Sciatic nerve (tissue), 2 donors: ENCODE measurements at places on chromosomes 3 and 15.

- DNase-seq, result no peak
Observed at GRCh38 chr3:29152379-29152778, 128.5 kb upstream of the RBMS3 start.

DNA sequence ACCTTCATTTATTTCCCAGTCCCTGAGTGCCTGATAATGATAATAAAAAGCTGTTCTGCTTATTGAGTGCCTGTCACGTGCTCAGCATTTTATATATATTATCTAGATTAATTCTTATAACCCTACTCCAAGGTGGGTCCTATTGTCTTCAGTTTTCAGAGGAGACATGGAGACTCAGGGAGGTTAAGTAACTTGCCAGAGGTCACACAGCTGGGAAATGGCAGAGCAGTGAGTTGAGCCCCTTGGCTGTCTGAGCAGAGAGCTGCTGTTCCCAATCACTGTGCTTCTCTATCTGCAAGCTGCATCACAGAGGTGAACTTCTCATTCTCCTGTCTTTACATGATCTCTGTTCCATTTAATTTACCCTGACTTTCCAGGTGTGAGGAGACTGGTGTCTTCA, 32.3 kb upstream of the MRPS22 start:
- DNase-seq, result no peak

- no peak for DNase-seq
Observed at GRCh38 chr15:89767411-89767915, 8.7 kb upstream of the MESP2 start.

- no peak for DNase-seq
Observed at GRCh38 chr15:58307313-58307961, 124.4 kb upstream of the LIPC start.

DNA sequence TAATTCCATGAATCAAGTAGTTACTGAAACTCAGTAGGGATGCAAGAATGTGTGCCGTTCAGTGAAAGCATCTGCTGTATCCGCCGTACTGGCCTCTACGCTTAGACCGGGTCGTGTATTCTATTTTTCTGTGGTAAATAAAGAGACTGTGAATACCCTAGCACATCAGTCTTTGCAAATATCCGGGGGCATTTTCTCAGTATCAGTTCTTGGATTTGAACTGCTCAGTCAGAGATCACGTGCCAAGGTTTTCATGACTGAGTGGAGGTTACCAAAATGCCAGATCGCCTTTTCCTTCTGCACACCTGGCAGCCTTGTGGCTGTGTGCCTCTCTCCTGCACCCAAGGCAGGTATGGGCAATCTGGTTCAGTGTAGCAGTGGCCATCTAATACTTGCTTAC, 377.0 kb downstream of the OCA2 start:
- no peak for DNase-seq

- DNase-seq, result no peak
Observed at GRCh38 chr15:52728899-52729298, 49.7 kb upstream of the ATOSA start.

- DNase-seq, result no peak
Observed at GRCh38 chr3:180362081-180362480, 239.9 kb upstream of the TTC14 start.

GRCh38 chr3:35727179-35727578, 87.9 kb downstream of the ARPP21 start:
- DNase-seq, result no peak

- no peak for DNase-seq
Observed at GRCh38 chr3:145739926-145740325, 421.1 kb downstream of the PLOD2 start.

DNA sequence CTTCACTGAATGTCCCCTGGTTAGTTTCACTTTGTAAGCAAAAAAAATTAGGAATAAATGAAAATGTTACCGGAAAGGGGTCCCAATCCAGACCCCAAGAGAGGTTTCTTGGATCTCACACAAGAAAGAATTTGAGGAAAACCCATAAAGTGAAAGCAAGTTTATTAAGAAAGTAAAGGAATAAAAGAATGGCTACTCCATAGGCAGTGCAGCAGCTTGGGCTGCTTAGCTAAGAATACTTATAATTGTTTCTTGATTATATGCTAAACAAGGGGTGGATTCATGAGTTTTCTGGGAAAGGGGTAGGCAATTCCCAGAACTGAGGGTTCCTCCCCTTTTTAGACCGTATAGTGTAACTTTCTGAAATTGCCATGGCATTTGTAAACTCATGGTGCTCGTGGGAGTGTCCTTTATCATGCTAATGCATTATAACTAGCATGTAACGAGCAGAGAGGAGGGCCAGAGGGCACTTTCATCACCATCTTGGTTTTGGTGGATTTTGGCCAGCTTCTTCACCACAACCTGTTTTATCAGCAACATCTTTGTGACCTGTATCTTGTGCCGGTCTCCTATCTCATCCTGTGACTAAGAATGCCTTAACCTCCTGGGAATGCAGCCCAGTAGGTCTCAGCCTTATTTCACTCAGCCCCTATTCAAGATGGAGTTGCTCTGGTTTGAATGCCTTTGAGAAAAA, 41.0 kb upstream of the CMSS1 start:
- DNase-seq, result no peak

DNA sequence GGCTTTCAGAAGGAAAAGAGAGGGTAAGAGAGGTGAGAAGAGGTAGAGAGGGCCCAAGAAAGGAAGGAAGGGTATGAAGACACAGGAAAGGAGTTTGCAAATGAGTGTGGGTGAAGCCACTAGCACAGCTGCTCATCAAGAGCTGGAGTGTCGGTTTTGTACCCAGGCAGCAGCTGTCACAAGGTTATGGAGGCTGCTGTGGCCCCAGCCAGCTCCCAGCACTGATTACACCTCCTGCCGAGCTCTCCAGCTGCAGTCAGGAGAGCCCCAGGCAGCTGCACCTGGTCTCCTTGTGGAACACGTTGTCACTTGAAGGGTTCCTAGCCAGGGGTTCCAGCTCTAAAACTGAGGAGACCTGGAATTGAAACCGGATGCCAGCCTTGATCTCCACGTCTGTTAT, 60.4 kb upstream of the CHD2 start:
- no peak for DNase-seq

DNA sequence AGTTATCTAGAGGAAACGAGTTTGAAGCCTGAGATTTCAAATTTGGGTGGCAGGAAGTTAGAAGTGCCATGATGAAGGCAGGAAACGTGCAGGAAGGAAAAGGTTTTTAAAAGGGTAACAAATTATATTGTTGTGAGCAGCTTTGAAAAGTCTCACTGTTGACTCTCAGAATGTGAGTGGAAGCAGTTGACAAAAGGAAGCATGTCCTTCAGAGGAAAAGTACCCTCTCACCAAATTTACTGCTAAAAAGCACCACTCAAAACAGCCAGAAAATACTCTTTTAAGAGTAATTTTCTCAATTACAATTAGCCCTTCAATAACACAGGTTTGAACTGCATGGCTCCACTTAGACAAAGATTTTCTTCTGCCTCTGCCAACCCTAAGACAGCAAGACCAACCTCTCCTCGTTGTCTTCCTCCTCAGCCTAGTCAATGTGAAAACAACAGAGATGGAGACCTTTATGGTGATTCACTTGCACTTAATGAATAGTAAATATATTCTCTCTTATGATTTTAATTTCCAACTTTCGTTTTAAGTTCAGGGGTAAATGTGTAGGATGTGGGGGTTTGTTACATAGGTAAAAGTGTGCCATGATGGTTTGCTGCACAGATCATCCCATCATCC, 117.1 kb upstream of the LIPC start:
- DNase-seq, result no peak

GRCh38 chr15:28993051-28993719, 107.4 kb downstream of the APBA2 start:
- no peak for DNase-seq

DNA sequence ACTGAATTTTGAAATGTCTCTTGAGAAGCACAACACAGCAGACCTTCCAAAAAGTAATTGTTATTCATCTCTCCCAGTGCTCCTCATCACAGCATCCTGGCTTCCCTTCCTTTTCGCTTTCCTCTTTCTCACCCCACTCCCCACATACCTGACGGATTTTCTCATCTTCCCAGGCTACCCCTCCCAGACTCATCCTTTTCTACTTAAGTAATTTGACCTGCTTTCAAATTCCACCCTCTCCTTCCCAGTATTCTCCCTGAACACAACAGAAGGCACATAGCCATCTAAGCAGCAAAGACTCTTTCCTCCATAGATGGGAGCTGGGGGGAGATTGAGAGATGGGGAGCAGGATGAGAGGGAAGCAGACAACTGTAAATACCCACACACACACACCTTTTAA, 187.1 kb upstream of the STT3B start:
- DNase-seq, result no peak

GRCh38 chr3:17678116-17678741, 64.2 kb downstream of the TBC1D5 start:
- DNase-seq, result no peak

DNA sequence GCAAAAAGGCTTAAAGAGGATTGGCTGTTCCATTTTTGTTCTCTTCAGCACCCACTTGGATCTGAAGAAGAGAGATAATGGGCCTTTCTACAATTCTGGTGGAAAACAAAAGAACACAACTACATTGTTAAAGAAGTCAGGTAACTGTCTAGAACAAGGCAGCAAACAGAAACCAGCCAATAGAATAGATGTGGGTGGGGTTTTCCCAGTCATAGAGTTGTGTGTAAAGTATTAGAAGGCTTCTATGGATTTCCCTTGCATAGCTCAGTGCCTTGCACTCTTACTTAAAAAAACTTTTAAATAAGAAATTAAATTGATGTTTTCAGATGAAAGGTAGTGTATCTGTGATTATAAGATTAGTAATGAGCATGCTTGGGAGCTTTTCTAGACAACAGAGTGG, 462.7 kb upstream of the ATP11B start:
- no peak for DNase-seq

DNA sequence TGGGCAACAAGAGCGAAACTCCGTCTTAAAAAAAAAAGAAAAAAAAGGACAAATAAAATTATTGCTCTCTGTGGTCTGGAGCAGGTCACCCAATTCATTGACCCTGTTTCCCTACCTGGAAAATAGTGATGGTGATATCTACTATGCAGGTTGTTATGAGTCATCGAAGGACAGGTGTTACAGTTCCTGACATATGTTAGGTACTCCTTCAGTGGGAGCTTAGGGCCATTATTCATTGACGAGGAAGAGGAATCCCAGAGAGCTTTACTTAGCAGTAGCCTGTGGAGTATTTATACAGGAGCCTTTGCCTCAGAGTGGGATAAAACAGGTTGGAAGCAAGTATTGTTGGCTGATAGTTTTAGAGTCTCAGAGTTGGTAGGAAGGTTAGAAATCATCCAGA, 74.5 kb downstream of the SLC7A14 start:
- no peak for DNase-seq

- no peak for DNase-seq
Observed at GRCh38 chr15:64981812-64982431, 7.8 kb downstream of the SPG21 start.

DNA sequence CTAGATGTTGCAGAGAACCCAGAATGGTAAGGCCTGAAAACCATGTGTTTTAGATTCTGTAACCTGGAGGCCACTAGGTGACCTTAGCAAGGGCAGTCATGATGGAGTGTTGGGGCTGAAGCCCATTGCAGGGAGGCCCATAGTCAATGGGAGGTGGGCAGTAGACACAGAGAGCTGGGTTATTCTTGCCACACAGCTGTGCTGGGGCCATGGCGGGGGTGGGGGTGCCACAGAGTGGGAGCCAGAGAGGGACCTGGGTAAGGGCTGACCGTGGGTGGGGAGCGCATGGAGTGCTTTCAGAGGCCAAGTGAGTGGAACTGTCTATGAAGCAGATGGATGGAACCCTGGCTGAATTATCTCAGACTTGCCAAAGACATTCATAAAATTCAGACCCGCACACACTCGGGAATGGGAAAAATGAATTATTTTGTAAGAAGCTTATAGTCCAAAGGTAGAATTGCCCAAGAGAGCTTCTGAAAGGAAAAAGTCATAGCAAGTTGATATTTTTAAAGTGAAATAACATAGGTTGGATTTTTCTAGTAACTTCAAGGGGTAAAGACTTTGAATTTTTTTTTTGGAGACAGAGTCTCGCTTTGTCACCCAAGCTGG, 53.9 kb downstream of the SMAD3 start:
- DNase-seq, result no peak

- no peak for DNase-seq
Observed at GRCh38 chr3:52982839-52983238, 63.0 kb downstream of the SFMBT1 start.
